ENCODE measurements at places on chromosomes 16 and 17.
A peak's percentile ranks its signal among the peaks of the same experiment; 100 is the strongest.

- no peak for DNase-seq
Observed at GRCh38 chr16:17203424-17203823, 267.3 kb downstream of the XYLT1 start.

GRCh38 chr16:10308305-10309193, 77.3 kb upstream of the ATF7IP2 start:
- DNase-seq: no peak

DNA sequence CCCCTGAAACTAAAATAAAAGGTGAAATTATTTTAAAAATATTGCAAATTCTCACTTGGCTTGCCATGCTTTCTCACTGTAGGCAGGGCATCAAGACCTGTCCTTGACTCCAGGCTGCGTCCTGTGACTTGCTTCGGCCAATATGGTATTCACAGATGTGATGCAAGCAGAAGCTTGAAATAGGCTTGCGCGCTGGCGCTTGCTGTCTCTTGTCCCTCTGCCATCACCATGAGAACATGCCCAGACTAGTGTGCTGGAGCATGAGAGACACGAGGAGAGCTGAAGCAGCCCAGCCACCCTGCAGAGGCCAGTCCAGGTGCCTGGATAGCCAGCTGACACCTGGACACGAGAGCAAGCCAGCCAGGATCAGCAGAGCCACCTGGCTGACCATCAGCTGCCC, 21.8 kb upstream of the ZKSCAN2 start:
- no peak for DNase-seq

DNA sequence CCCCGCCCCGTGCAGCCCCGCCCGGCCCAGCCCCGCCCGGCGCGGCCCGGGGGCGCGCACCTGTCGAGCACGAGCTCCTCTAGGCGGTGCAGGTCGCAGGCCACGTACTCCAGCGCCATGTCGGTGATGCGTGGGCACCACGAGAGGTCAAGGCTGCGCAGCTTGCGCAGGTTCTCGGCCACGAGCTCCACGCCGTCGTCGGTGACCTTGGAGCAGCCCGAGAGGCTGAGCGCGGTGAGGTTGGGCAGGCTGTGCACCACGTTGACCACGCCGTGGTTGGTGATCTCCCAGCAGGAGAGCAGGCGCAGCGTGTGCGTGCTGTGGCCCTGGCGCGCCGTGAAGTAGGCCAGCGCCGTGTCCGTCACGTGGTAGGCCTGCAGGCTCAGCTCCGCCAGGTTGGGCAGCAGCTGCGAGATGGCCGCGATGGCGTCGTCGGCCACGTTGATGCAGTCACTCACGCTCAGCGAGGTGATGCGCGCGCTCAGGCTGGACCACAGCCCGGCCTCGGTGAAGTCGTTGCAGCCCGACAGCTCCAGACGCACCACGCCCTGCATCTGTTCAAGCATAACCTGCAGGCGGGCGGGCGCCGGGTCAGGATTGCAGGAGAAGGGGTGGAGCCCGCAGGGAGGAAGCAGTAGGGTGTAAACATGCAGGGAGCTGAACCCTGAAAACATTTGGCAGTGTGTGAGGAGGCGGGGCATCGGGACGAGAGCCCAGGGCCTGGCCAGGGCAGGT, 5.3 kb upstream of the WDR24 start:
- peak; percentile 32 for DNase-seq

- no peak for DNase-seq
Observed at GRCh38 chr16:56265184-56265583, 73.9 kb downstream of the GNAO1 start.

DNA sequence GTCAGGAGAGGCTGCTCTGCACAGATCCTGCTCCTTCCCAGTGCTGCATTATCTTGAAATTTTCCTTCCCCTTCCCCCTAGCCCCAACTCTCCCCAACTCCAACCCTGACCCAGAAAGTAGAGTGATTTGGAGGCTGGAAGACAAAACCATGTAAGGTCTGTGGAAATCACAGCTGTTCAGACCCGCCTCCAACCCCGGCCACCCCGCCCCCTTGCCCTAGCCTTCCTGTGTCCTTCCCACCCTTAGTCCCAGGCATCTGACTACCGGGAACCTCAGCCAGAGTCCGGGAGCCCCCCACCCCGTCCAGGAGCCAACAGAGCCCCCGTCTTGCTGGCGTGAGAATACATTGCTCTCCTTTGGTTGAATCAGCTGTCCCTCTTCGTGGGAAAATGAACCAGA, at the start of gene AOC3:
Gene AOC3, plus strand, starts transcription at position 246 of the 400 bp plus-strand sequence. Its CDS starts 145 bp downstream, at position 391.
- no peak for DNase-seq

- DNase-seq: no peak
Observed at GRCh38 chr17:48219617-48220016, 112.1 kb downstream of the SNX11 start.

DNA sequence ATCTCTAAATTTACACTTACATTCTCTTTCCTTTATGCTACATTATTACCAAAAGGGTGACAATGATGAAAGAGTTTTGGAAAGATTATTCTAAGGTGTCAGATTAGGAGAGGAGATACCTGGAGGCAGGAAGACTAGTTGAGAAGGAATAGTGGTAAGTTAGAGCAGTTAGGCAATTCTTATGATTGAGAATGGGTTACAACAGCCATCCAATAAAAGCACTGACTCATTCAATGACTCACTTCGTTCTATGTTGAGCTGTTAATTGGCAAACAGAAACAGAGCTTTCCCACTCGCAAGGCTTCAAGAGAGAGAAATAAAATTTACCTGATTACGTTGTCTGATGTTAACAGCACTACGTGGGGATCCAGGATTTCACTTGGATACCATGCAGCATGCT, 5.8 kb downstream of the NUP88 start:
- DNase-seq: peak; percentile 74

GRCh38 chr17:81456798-81457197, 55.8 kb downstream of the ACTG1 start:
- DNase-seq: no peak

- DNase-seq: no peak
Observed at GRCh38 chr16:50061326-50061725, 4.4 kb upstream of the HEATR3 start.

GRCh38 chr17:60941028-60941427, 263.4 kb downstream of the BCAS3 start:
- DNase-seq: peak; percentile 74
